ENCODE measurements at places on chromosomes 13 and 19.

DNA sequence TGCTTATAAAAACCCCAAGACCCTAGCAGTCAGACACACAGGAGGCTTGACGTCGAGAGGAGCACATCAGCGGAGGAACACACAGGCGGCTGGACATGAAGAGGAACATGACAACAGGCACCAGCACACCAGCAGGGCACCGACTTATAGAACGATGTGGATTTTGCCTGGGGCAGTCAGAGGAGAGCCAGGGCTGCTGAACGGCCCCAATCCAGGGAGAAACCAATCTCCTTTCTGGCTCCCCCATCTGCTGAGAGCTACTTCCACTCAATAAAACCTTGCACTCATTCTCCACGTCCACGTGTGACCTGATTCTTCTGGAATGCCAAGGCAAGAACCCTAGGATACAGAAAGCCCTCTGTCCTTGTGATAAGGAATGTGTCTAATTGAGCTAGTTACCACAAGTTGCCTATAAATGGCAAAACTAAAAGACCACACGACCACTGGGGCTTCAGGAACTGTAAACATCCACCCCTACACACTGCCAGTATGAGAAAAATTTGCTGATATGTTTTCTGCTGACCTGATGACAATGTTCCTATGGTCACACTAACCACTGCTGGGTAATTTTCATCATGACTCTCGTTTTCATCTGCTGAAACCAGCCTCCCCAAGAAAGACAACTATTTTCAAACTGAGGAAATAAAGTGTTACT is 35.8 kb upstream of the CEACAM21 start:
- no peak for DNase-seq

DNA sequence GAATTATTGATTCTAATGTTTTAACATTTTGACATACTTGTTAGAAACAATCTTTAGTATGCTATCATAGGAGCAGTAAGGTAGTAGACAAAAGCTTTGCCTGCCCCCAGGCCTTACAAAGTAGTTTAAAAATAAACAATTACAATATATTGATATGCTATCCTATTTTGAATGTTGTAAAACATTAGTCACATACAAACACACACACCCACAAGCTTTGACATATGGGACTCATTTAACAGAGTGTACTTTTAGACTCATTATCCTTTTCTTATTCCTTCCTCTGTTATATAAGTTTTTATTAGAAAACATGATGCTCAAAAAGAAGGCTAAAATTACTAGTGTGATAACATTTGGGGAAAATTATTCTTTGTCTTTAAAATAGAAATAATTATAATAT is 33.5 kb downstream of the UCHL3 start:
- DNase-seq: no peak

- DNase-seq: no peak
Observed at GRCh38 chr19:33459222-33460090, 62.1 kb downstream of the PEPD start.

- no peak for DNase-seq
Observed at GRCh38 chr13:59954601-59955000, 209.1 kb downstream of the DIAPH3 start.

DNA sequence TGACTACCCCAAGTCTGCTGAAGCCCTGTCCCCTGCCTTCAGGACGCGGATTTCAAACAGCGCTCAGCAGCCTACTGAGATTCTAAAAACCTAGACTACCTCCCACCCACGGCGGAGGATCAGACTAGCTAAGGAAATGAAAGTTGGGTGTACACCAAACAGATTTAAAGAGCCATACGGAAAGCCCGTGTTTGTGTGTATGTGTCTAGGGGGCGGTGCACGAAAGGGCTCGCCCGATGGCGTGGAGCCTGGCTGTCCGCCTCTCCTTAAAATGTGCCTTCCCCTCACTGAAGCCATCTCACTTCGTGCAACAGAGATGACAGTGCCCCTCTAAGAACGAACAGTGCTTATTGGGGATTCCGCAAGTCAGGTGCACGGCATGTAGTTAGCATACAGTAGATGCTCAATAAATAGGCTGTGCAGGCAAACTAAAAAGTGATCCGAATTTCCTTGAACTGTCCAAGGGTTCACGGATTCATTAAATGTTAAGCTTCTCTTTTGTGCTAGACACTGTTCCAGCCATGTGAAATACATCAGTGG is 639 bp downstream of the LENG1 start:
- no peak for DNase-seq

- no peak for DNase-seq
Observed at GRCh38 chr19:39582891-39583625, 19.3 kb upstream of the LGALS13 start.

GRCh38 chr19:42850981-42851717 is 28.4 kb downstream of the PSG1 start:
- peak; percentile 90 for DNase-seq

DNA sequence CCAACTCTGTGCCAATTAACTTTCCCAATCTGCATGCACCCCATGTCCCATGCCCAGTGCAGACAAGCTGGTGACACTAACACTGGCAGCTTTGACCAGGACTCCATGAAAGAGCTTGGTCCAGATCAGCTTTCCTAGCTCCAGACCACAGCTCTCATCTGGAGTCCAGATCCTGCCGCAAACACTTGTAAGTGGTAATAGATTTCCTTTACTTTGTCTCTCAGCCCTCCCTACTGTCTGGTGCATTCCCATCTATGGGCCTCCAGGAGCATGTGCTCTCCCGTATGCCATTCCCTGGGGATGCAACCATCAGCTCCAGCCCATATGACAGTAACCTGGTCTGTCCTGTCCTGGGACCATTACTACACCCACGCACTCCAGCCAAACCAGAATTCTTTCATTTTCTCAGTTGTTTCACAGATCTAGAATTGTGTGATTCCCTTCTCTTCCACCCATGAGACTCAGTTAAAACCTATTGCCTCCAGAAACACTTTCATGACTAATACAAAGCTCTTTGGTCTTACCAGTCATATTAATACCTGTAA is 4.9 kb upstream of the STARD13 start:
- DNase-seq: no peak

DNA sequence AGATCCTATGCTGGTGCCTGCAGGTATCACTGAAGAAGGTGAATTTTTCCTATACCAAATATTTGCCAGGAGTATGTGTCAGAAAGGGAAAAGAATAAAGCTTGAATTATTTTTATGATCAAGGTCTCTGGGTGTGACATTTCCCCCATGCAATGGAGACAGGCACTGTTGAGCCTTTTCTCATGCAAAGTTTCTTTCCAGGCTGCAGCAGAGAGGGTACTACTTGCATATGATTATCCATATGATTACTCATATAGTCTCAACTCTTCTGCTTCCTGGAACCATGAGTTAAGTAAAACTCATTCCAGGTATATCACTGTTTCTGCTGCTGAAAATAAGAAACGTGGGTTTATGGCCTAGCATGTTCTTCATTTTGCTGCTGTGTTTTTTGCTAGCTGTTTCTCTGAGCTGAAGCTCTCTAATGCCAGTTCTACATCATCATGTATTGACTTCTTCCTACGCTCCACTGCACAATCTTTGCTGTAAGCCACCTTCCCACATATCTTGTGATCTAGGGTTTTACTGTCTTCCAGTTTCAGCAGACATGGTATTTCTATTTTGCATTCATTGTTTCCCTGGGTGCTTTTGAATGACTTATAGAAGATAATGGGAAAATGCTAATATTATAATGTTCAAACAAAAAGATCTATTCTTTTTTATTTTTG is 278.7 kb upstream of the GPC6 start:
- no peak for DNase-seq

GRCh38 chr19:1945899-1946298 is 4.9 kb downstream of the CSNK1G2 start:
- no peak for DNase-seq

GRCh38 chr13:84705982-84706710 is 823.9 kb upstream of the SLITRK1 start:
- DNase-seq: no peak

GRCh38 chr13:32098272-32098671 is 66.7 kb downstream of the FRY start:
- no peak for DNase-seq

- DNase-seq: no peak
Observed at GRCh38 chr19:43820884-43821215, 6.3 kb upstream of the ZNF283 start.

- DNase-seq: no peak
Observed at GRCh38 chr13:88824218-88824617, 1153.0 kb downstream of the SLITRK5 start.

GRCh38 chr13:46119883-46120614 is 15.2 kb upstream of the CPB2 start:
- no peak for DNase-seq

GRCh38 chr13:73107481-73107880 is 48.7 kb downstream of the KLF5 start:
- DNase-seq: no peak

DNA sequence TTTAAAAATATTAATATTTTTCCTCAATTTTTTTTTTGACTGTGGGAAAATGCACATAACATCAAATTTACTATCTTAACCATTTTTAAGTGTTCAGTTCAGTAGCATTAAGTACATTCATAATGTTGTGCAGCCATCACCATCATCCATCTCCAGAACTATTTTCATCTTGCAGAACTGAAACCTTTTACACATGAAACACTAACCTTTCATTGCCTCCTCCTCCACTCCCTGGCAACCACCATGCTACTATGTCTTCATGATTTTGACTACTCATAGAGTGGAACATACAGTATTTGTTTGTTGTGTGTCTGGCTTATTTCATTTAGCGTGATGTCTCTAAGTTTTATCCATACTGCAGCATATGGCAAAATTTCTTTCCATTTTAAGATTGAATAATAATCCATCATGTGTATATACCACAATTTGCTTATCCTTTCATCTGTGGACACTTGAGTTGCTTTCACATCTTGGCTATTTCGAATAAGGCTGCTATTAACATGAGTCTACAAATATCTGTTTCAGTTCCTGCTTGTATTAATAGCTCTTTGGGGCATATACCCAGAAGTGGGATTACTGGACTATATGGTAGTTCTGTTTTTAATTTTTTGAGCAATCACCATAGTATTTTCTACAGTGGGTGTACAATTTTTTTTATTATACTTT is 376.4 kb downstream of the MTUS2 start:
- no peak for DNase-seq

- DNase-seq: no peak
Observed at GRCh38 chr13:111552891-111553655, 232.6 kb downstream of the TEX29 start.

- peak; percentile 90 for DNase-seq
Observed at GRCh38 chr19:51726049-51726448, 2.3 kb upstream of the HAS1 start.

GRCh38 chr13:30346153-30346788 is 38.9 kb upstream of the KATNAL1 start:
- DNase-seq: no peak

GRCh38 chr13:99572131-99572530 is 70.9 kb downstream of the TM9SF2 start:
- DNase-seq: peak; percentile 61

- DNase-seq: no peak
Observed at GRCh38 chr19:41853768-41854167, 6.3 kb upstream of the RPS19 start.

DNA sequence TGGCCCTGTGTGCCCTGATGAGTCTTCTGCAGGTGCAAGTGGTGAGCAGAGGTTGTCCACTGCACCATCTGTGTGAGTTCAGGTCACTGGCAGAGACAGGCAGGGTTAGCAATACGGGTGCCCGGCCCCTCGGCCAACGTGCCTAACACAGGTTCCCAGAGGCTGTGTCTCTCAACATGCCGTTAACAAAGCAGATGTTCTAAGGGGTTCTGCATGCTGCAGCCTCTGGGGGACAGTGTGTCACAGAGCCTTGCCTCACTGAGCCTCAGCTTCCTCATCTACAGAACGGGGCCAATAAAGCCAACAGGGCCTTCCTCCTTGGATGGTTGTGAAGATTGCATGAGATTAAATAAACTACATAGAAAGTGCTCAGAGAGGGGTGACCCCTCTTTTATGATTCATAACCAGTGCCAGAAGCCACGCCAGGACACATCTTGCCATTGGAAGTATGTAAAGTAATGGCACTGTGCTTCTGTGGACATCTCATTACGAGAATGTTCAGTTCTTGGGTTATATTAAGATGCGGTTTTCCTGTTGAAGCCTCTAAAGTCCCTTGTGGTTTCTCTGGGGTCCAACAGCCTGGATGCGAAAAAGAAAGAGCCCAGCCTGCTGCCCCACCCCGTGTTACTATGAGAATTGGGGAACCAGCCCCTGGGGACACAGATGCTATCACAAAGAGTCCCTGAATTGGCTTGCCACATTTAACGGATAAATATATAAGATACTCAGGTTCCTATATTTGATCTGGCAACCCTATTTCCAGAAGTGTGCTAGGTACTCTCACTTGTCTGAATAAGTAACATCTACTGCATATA is 11.2 kb upstream of the ARHGEF18 start:
- no peak for DNase-seq

DNA sequence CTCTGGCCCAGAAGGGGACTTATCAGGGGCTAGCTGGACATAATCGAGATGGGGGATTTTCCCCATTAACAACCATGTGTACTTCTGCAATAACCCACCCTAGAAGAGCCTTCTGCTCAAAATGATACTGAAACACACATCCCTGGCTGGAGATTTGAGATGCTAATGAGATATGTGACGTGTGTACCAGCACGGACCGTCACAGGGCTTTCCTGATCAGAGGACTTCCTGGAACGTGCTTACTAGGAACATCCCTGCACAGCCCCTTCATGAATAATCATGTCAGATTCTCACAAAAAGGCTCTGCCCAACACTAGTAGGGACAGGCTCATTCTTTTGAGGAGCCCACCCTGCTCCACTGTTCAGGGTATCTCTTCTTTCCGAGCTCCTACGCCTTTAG is 6.5 kb upstream of the ERVV-1 start:
- DNase-seq: no peak

DNA sequence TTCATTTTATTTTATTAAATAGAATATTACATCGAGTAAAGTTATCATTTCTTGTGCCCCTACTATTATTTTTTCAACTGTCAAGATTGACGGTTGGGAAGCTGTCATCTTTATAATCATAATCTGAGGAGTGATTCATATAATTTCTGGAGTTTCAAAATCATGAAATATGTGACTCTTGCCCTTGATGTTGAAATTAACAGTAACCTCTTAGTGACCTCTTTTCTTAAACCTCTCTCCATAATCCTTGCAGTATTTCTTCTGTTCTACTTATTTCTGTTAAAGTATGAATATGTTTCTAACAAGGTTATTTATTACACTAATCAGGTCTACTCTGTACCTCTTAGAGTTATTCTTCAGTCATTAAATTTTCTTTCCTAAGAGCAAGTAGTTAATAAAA is 663.8 kb downstream of the LIG4 start:
- no peak for DNase-seq

DNA sequence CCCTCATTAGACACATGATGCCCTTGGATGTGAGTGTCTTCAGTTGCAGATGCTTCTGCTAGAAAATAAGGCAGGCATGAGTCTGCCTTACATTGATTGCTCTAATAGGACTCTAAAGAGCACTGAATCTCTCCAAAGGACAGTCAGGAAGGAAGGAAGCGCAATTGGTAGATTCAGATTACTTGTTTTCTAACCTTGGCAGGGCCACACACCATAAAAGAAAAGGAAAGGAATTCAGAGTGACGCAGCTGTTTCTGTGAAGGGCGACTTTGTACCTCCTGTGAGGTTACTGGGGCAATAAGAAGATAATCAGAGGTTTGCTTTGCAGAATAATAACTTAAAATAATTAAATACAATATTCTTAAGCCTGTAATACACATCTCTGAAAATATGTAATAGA is 48.0 kb downstream of the FRY start:
- DNase-seq: no peak

- no peak for DNase-seq
Observed at GRCh38 chr13:48749144-48749543, 95.4 kb downstream of the CYSLTR2 start.

- no peak for DNase-seq
Observed at GRCh38 chr19:29952646-29953045, 10.6 kb downstream of the URI1 start.

Data from Caki2 (cell line).